ENCODE measurements at places on chromosomes 16 and 17. TPM values are rescaled to one million over a fixed set of nuclear protein-coding genes. Genes with fewer than 3 reads are reported as not detected.
A peak's percentile ranks its signal among the peaks of the same experiment; 100 is the strongest.

DNA sequence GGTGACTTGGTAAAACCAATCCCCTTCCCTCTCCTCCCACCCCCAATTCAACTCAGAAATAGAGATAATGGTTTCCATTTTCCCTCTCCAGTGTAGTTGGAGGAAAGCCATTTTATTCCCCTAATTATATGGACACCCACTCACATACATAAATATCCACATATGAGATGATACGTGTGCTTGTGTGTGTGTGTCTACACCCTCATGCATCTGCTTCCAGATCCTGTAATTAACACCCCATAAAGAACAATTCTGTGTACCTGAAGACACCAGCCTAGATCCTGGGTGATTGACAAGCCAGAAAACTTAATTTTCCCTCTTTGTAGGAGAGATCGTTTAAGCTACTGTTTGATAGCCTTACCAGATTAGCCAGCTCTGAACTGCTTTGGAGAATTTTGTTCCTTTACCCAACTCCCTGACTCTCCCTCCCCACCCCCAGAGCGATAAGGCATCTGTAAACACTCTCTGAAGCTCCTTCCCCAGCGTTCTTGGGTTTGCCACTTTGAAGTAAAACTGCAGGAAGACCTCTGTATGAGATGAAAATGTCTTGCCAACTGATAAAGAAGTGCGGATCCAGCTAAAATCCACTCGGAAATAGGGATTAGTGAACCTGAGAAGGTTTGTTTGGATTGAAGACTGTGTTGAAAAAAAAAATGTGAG, 175.7 kb downstream of the RGS9 start:
- no peak for DNase-seq

- DNase-seq: peak; percentile 31
Measured at GRCh38 chr16:72066747-72067146, 3.7 kb downstream of the HPR start.

The NPIPA2 gene
- total RNA-seq: 3.1 TPM

The PPY gene
- not detected for total RNA-seq

The TBC1D3E gene
- not detected for total RNA-seq
